ENCODE measurements at places on chromosomes 2 and 18.

- DNase-seq, result peak; percentile 97
These were observed 39.4 kb upstream of the ZNF397 start for GRCh38 chr18:35201256-35201931.

- no peak for DNase-seq
These were observed 86.2 kb downstream of the COX7A2L start for GRCh38 chr2:42274863-42275262.

DNA sequence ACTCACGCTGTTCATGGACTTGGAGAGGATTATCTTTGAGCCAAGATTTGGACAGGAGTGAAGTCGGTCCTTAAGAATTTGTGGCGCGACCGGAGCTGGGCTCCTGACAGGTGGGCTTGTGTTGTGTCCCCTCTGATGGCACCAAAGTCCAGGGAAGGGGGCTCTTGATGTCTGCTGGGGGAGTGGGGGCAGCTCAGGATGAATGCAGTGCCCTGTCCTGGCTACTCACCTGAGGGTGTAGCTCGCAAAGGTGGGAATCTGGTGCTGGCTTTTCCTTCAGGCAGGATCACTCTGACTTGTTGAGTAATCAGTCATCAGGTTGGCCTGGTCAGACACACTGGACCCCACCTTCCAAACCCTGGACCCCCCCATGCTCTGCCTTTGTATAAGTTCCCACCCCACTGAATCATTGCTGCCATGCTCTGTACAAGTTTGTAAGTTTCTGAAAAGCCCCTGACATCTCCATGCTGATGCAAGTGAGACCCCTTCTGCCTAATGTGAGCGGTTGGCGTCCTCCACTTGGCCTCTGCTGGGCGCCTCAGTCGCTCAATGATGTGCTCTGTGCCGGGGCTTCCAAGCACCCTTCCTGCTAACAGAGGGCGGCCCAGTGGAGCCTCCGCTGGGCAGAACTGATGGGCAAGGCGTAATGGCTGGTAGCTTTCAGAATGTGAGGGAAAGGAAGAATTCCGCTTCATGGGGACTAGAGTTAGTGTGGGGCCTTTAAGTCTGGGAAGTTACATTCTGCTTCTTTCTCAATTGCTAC is 196.1 kb downstream of the MGAT5 start:
- no peak for DNase-seq

GRCh38 chr2:139574371-139574770 is 794.2 kb upstream of the NXPH2 start:
- DNase-seq, result peak; percentile 22

DNA sequence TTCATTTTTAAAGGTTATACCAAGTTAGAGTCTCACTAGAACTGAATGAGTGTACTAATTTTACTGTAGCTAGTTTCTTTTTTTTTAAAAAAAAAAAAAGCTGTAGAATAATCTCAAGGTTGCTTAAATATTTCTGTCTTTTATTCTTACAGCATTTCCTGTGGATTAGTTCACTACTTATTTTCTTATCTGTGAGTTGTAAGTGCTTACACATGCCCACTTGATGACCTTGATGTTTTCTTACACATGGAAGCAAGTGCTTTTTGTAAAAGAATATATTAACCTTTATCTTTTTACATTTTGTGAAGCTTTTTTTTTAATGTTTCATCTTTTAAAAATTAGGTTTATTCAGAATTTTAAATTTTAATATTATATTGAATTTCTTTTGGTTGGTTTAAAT is 57.8 kb downstream of the MSH2 start:
- DNase-seq, result no peak

- DNase-seq, result peak; percentile 44
These were observed 840.9 kb downstream of the GALR1 start for GRCh38 chr18:78090584-78090983.

DNA sequence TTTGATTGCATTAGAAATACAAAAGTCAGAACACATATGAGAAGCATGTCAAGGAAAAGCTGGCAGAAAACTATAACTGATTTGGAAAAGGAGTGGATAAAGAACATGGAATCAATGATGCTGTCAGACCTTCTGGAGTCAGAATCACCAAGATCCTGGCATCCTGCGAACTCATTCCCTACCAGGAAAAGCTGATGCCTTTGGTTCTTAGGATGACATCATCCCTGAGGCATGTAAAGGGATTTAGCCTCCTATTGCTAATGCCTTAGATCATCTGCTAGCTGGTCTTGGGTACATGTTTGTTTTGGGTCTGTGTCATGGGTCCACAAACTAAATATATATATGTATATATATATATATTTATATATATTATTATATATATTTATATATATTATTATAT is 680.7 kb downstream of the EPHA4 start:
- DNase-seq, result peak; percentile 1

- DNase-seq, result no peak
These were observed 46.4 kb upstream of the BZW1 start for GRCh38 chr2:200765139-200765951.

DNA sequence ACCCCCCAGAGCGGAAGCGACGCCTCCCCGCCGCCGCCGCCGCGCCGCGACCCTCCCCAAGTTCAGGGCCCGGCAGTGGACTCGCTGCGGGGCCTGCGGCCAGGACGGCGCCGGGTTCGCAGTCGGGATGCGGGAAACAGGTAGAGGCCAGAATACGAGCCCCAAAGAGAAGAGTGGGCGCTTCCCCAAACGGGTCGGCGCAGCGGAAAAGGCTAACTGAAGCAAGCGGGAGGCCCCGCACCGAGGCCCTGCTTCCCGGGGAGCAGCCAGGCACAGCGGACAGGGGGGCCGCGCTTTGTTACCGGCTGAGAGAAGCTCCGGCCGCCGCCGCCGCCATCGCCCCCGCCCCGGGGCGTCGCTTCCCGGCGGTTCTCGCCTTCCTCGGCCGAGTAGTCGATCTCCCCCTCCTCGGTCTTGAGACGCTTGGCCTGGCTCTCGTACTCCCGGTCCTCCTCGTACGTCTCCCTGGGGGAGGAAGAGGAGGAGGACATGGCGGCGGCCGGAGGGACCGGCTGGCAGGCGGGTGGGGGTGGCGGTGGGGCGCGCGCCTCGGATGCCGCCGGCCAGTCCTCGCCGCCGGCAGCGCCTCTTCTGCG is 494 bp downstream of the HNRNPLL start:
- DNase-seq, result peak; percentile 55

- DNase-seq, result no peak
These were observed 239.7 kb upstream of the TNP1 start for GRCh38 chr2:217099561-217099960.

- no peak for DNase-seq
These were observed 561.7 kb downstream of the CNTNAP5 start for GRCh38 chr2:124586835-124587234.

GRCh38 chr2:24330161-24330560 is 30.2 kb downstream of the ITSN2 start:
- no peak for DNase-seq

DNA sequence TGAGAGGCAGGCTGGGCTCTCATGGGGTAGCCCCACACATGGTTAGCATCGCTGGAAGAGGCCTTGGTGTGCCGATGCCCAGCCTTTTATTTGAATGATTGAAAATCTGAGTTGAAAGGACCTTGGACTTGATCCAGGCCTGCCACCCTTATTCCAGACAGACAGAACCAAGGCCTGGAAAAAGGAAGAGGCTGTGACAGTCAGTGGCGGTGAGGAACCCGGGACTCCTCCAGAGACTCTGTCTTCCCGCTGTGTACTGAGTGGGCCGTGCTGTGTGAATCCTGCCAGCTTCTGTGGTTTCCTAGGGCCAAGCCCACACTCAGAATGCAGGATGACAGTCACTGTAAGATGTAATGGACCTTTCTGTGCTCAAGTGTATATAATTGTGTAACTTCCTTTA is 218.5 kb downstream of the LDLRAD4 start:
- DNase-seq, result no peak

DNA sequence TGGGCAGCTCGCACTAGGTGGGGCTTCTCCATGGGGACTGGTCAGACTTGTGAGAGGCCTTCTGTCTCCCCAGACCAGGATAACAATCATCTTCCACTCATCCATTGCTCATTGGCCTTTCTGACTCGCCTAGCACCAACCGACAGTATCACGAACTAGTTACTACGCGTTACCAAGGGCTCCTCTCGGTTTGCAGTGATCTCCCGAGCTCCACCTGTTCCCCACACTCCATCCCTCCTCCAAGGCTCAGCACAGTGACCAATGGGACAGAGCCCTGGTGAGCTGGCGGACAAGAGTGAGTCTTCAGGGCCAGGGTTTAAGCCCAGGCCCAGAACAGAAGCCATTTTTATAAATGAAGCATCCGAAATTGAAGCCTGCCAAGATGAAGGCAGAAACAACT is 42.8 kb upstream of the SMAD7 start:
- DNase-seq, result no peak

GRCh38 chr2:48194641-48195040 is 288.3 kb upstream of the FBXO11 start:
- no peak for DNase-seq

GRCh38 chr2:9199716-9200632 is 6.6 kb upstream of the ASAP2 start:
- no peak for DNase-seq

- DNase-seq, result no peak
These were observed 110.4 kb downstream of the PLCL1 start for GRCh38 chr2:197914778-197915177.

DNA sequence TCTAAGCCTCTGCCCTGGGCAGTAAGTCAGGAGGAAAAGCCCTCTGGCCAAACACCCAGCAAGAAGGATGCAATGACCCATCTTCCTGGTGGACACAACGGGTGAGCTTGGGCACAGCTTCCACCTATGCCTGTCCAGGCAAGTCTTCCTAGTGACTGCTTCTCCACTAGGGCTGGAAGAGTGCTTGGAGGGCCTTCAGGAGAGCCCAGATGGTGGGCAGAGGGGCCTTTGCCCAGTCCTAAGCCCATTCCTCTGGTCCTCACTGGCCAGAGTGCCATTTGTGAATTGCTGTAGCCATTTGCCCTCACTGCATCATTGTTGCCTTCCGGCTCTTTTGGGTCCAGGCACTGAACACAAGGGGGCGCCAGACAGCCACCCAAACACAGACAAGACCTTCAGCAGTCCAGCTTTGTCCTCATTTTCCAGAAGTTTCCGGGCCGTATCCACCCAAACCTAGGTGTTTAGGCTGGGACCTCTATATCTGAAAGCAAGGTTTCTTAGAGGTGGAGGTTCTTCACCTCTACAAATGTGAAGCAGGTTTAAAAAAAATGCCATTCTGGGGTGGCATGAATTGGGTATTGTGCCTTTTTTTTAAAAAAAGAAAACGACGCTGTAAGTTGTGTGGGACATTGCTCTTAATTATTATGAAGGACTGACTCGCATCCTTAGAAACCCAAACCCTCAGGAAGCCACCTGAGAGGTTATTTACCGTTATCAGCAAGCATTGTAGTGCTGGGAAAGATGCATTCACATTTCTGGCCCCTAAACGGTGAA is 29.5 kb downstream of the PAX8 start:
- peak; percentile 30 for DNase-seq

DNA sequence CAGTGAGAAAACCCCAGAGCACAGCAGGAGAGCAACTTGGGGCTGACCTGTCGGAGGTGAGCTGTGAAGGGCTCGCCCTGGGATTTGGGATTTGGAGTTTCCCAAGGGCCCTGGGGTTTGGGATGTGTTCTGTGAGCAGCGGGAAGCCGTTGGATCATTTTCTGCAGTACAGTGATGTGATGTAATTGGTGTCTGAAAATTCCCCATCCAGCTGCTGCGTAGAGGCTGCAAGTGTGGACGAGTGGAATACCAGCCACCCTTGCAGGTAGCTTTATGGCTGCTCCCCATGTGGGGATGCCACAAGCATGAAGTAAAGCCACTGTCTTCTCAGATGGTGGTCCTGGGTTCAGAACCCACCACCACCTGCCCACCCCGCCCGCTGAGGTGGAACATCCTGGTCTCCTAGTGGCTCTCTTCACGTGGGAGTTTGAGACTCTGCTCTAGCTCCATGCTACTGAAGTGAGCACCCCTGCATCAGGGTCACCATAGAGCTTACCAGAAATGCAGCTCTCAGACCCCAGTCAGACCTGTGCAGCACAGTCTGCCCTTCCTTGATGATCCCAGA is 15.0 kb downstream of the IMPA2 start:
- DNase-seq, result no peak

- peak; percentile 25 for DNase-seq
These were observed 99.5 kb downstream of the MAIP1 start for GRCh38 chr2:200054681-200055468.

DNA sequence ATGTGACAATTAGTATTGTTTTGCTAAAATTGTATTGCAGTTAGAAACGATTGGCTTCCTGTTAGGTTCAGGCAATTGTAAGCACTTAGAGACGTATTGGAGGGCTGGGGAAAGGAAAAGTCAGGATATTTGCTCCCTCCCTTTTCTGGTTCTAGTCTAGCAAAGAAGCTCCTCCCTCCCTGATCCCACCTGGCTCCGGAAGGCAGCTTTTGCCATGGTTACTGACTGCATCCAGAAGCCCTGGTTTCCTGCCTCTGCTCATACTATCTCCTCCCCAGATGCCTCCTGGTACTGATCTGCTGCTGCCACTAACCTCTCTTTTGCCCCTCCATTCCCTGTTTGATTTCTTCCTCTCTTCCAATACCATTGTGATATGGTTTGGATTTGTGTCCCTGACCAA is 275.9 kb downstream of the MREG start:
- DNase-seq, result no peak

All from NCI-H524 (cell line).